MM.1S (cell line): ENCODE measurements at places on chromosomes 4 and X.

DNA sequence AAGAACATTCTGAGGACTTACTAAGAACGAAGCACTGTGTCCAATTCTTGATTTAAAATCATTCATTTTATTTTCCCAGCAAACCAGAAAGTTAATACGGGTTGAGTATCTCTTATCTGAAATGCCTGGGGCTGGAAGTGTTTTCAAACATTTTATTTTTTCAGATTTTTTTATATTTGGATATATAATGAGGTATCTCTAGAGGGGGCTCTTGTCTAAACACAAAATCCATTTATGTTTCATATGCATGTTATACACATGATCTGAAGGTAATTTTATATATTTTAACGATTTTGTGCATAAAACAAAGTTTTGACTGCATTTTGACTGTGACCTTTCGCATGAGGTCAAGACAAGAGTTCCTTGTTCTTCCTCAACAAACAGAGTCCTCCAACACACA, 320.9 kb downstream of the ASMT start:
- no peak for DNase-seq

- DNase-seq = no peak
Measured at GRCh38 chrX:123976706-123977316, 15.3 kb downstream of the STAG2 start.

GRCh38 chr4:141721174-141721573, 84.8 kb downstream of the IL15 start:
- DNase-seq = no peak

- no peak for DNase-seq
Measured at GRCh38 chr4:150192986-150193385, 114.7 kb downstream of the DCLK2 start.

GRCh38 chr4:72320223-72320948, 248.6 kb downstream of the ADAMTS3 start:
- DNase-seq = no peak

GRCh38 chrX:41301438-41301824, 32.5 kb upstream of the DDX3X start:
- no peak for DNase-seq

DNA sequence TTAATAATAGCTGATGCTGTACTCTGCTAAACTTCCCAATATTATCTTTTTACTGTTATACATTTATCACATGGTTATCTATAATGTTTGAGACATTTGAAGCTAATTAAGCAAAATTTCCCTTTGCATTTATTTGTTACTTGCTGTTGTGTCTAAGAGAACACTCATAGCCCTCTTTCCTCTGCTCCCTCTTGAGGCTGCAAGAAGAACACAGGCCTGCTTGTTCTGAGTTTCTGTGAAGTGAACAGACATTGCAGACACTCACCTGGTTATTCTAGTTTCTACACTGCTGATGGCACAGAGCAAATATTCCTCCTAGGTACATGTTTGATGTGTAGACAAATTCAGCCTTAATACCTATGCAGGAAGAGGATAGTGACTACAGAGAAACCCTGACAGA, 367.8 kb downstream of the GASK1B start:
- DNase-seq = no peak

DNA sequence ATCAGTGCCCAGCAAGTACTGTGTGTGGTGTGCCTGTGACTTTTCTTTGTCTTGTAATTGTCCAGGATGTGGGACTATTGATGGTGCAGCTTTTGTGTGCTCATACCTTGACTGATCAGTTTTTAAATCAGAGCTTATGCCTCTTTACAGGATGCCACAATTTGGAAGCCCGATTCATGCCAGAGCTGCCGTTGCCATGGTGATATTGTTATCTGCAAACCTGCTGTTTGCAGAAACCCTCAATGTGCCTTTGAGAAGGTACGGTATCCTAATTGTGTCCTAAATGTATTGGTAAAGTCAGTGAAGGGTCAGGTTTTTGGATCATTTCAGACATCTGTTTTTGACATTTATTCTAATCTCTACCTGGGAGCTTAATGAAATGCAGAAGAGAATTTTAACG, 180.2 kb downstream of the FRAS1 start:
- DNase-seq = no peak

DNA sequence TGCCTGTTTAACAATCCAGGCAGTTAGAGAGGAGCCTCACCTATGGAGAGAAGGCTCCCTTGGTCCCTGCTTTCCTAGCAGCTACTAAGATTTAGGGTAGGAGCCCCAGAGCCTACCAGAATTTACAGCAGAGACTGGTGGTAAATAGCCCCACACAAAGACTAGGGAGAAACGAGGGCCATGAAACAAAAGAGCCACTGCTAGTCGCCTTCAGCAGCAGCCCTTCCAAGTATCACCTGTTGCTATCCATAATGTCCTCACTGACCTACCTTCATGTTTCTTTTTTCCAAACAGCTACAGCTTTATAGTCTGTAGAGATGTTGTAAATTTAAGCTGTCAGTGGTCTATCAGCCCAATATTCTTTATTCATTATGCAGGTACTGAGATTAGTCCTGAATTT, 25.3 kb downstream of the ARHGEF6 start:
- DNase-seq = no peak

DNA sequence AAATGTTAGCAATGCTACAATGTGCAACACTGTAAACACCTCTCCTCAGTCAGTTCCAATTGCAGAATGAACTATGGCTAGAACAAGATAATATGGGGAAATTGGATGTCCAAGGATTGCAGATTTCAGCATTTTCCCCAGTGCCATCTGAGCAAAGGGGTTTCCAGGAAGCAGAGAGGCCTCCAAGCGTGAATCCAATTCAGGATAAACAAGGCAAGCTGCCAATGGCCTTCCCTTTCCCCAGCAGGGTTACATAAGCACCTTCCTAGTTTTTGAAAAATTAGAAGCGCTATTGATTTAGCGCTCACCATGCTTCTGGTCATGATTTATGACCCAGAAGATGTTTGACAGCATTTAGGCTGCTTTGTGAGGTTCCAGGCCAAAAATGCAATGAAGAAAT, 223.0 kb upstream of the GATB start:
- DNase-seq = no peak

GRCh38 chr4:181822005-181822375, 421.2 kb upstream of the TENM3 start:
- peak; percentile 82 for DNase-seq

GRCh38 chrX:68429216-68429615, 4.1 kb downstream of the OPHN1 start:
- DNase-seq = no peak

DNA sequence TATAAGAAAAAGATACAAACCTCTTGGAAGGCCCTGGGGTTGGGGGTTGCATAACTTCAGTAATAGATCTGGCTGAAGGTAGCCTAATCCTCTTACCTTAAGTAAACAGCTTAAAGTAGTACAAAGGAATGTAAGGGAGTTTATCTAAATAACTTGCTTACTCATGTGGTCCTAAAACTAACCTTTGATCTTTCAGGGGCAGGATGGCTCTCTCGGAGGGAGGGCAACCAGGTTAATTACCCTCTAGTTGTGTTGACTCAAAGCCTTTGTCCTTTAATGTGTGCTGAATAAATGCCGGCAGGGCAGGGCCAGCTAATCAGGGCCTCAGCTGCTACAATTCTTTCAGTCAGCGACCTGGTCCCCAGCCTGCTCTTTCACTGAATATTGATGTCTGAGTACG, 822.0 kb upstream of the SLIT2 start:
- no peak for DNase-seq

GRCh38 chrX:15158736-15159406, 111.0 kb downstream of the ASB9 start:
- DNase-seq = peak; percentile 44

DNA sequence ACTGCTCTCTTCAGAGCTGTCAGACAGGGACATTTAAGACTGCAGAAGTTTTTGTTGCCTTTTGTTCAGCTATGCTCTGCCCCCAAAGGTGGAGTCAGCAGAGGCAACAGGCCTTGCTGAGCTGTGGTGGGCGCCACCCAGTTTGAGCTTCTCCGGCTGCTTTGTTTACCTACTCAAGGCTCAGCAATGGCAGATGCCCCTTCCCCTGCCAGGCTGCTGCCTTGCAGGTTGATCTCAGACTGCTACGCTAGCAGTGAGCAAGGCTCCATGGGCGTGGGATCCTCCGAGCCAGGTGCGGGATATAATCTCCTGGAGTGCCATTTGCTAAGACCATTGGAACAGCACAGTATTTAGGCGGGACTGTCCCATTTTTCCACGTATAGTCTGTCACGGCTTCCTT, 371.4 kb upstream of the AMOT start:
- no peak for DNase-seq

DNA sequence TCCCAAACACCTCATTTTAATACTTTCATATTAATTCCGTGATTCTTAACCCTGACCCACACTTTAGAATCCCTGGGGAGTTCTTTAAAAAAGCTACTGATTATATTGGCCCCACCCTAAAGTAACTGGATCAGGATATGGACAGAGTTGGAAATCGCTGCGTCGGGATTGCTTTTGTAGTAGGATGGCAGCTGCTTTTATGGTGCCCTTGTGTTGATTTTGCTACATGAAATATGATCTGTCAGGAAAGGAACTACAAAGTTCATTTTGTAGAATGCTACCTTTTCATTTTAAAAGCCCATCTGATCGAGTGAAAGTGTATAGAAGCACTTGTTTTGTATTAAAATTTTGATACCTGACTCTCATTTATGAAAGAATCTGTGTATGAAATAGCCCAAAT, 43.6 kb downstream of the TMEM131L start:
- no peak for DNase-seq

DNA sequence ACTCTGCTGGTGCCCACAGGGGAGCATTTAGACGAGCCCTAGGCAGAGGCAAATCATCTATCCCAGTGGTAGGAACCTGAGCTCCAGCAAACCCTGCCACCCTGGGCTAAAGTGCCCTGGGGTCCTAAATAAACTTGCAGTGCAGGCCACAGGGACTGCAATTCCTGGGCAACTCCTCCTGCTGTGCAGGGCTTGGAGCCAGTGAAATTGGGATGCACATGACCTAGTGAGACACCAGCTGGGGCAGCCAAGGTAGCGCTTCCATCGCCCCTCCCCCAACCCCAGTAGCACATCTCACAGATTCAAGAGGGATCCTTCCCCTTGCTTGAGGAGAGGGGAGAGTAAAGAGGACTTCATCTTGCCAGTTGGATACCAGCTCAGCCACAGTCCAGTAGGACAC, 44.1 kb downstream of the CHRNA9 start:
- no peak for DNase-seq

- DNase-seq = no peak
Measured at GRCh38 chrX:110806145-110806544, 10.5 kb upstream of the CHRDL1 start.

DNA sequence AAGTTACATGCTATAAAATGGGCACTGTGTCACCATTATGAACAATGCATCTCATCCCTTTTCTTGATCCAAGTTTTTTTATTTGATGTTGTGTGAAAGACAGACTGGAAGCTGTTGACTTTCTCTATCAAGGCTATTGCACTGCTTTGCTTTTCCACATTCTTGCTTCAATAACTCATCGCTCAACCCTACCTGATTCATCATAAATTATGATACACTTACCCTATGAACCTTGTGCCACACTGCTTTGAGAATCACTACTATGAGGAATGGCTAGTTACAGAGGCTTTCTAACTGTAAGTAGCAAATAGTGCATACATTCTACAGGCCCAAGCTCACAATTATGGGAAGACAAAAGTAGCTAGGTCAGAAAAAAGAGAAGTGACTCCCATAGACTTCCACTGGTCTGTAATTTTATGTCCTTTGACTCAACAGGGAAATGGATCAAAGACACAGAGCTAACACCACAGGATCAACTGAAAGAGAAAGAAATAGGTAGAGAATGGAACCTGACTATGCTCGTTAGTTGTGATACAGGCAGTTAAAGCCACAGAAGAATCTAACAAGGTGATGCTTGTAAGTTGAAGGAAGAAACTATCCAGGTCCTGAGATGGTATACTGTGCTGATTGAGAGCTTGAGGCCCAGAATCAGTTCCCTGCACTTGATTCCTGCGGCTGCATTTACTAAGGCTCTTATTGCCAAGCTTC, 163.5 kb downstream of the PPP3CA start:
- no peak for DNase-seq

DNA sequence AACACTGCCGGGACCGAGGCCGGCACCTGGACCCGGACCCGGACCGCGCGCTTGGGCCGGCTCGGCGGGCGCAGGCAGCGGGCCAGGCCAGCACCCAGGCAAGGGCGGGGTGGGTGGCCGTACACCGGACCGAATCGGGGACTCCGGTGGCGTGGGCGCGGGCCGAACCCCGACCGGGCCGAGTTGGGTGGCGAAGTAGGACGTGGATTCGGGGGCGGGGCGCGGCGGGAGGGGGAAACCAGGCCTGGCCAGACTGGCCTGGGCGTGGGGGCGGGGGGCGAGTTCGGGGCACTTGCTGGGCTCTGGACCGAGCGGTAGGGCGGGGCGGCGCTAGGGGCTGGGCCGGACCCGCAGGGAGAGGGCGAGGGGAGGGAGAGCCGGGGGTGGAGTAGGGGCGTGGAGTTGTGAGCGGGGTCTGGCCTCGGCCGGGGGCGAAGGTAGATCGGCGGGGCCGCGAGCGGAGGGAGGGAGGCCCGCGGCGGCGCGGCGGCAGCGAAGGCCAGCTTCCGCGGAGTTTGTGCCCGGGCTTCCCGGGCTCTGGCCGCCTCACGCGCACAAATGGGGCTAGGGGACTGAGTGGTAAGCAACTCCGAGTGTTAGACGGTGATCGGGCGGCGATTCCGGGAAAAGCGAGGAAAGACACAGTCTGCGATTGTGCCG, 1.8 kb upstream of the BCORL1 start:
- no peak for DNase-seq

DNA sequence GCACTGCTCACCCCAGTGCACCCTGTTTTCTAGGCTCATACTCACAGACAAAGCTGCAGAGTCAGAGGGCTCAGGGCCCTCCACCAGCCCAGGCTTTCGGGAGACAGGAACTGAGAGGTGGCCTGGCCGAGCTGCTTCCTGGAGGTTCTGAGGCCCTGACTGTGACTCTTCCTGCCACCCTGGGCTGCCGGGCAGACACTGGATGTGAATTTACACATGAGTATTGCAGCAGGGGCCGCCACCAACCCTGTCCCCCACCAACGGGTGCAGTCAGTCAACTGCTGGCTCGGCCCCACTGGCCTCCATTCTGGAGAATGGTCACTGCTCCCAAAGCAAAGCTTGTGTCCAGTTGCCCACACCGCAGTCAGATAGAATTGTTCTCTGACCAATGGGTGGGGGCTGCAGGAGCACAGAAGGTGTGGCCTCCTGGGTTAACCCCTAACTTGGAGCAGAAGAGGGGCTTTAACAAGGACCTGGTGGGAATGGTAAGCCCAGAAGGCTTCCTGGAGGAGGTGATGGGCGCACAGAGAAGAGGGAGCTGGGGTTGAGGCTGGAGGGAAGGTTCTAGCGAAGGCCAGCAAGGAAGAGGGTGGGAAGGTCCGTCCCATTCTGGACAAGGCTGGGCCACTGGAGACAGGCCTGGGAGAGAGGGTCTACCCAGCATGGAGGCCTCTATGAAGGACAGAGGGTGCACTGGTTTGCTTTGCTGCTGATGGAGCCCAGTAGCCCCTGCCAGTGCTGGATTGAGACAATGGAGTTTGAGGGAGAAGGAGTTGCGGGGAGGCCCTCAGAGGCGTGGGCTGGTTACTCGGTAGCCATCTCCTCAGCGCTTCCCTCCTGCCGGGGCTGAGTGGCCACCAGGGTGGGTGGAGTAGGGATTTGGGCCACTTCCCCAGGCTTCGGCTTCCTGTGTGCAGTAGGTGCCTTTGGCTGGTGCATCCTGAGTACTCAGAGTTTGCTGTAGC, 135.3 kb downstream of the CPZ start:
- peak; percentile 49 for DNase-seq

- peak; percentile 76 for DNase-seq
Measured at GRCh38 chr4:182478475-182478874, 235.3 kb downstream of the TENM3 start.

GRCh38 chr4:39908284-39908683, 69.4 kb downstream of the PDS5A start:
- no peak for DNase-seq
